ENCODE measurements at places on chromosomes 7 and 10.

DNA sequence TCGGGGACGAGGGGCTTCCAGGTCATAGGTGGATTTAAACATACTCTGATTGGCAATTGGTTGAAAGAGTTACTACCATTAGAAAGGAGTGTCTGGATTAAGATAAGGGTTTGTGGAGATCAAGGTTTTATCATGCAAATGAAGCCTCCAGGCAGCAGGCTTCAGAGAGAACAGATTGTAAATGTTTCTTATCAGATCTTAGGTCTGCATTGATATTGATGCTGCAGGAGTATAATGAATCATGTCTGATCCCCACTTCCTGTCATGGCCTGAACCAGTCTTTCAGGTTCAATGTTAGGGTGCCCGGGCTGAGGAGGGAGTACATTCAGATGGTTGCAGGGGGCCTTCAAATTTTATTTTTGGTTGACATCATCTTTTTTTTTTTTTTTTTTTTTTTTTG lies 51.4 kb downstream of the SH3PXD2A start:
- DNase-seq, result no peak

GRCh38 chr10:69348816-69349541 lies 67.7 kb downstream of the TACR2 start:
- peak; percentile 35 for DNase-seq

DNA sequence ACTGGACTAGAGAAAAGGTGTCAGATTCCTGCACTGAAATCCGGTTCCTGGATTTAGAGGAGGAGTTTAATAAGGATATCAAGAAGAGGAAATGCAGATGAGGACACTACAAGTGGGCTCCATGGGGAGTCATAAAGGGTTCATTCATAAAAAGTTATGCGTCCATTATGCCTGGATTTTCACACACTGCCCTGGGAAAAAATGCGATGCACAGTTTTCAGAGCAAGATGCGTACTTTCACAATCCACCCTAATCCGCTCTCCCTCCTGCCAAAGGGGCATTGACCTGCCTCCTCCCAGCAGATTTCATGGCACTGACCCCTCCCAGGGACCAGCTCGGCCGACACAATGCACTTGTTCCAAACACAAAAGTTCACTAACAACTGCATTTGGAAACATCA lies 42.2 kb upstream of the OPALIN start:
- peak; percentile 54 for DNase-seq

- peak; percentile 17 for DNase-seq
These were observed 126.2 kb upstream of the FEZF1 start for GRCh38 chr7:122430710-122431109.

DNA sequence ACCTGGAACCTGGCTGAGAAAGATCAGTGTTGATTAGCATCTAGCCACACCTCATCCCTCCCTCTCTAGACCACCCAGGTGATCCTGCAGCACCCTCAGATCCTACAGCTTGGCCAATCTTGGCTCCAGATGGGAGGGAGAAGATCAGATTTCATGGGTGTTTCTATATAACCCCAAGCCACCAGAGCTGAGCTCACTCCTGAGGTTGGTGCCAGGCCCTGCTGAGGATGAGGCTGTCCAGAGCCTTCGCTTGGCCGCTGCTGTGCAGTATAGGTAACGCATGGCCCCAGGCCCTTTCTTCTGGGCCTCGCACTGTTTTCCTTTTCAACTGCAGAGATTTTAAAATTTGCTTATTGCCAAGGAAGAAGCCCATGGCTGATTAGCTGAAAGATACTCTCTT lies 27.0 kb downstream of the C10orf120 start:
- no peak for DNase-seq

Data from Ammon's horn (tissue), 1 donor.